Smooth muscle cell of the coronary artery (primary cell): ENCODE measurements at places on chromosomes 3 and 15. TPM values are rescaled to one million over a fixed set of nuclear protein-coding genes. Genes with fewer than 3 reads are reported as not detected.

The IL20RB gene
- total RNA-seq = 0.53 and 13.2 TPM in 2 replicates

The SAMD7 gene
- not detected in 2 replicates for total RNA-seq

The TIGIT gene
- total RNA-seq = not detected in 2 replicates

The NPAP1 gene
- total RNA-seq = not detected in 2 replicates
